Activated T-helper 2 cell treated with anti-CD3 and anti-CD28 coated beads, Interferon-gamma antibody, Interleukin-2, Interleukin-4, amounts not matched to agents 10 μg/mL and 5 μg/mL and 100 μg/mL, durations not matched to agents 14 hours and 24 hours and 36 hours (primary cell): ENCODE measurements at places on chromosomes 4 and X.
A peak's percentile ranks its signal among the peaks of the same experiment; 100 is the strongest.

DNA sequence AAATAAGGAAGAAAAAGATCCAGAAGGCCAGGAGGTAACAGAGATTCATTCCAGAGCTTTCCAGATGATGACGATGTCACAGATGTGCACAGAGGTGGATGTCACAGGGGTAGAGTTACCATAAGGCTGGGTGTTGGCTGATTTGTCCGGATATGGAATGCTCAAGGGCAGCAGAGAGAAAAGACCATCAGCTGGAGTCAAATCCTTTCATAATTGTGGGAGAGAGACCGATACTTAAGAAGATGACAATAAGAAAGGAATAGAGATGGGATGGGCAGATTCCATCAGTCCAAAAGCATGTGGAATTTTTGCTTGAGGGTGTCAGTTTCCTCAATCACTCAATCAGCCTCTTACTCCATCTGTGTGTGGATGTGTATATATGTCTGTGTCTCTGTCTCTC is 150.4 kb downstream of the CENPC start:
- no peaks in the 10 kb centered on the region for H3K36me3 ChIP-seq
- no peak for DNase-seq
- H3K4me3 ChIP-seq = no peak overlapping the region
- no peak overlapping the region for H3K27ac ChIP-seq
- peaks cover 3% of the 10 kb centered on the region for H3K27me3 ChIP-seq

- no peak overlapping the region for H3K27ac ChIP-seq
- no peaks in the 10 kb centered on the region for H3K36me3 ChIP-seq
- no peak overlapping the region for H3K4me3 ChIP-seq
- DNase-seq = no peak
Measured at GRCh38 chr4:76447393-76447851, 12.4 kb downstream of the SHROOM3 start.

DNA sequence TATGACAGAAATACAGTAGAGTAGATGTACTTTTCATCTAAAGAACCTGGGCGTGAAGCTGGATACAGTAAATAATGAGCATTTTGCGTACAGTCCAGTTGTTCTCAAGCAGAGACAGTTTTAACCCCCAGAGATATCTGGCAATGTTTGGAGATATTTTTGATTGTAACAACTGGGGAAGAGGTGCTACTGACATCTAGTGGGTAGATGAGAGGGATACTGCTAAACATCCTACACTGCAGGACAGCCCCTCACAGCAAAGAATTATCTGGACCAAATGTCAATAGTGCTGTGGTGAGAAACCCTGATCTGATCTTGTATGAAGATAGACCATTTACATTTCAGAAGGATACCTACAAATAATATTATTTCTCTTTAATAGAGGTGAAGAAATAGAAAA is 200.2 kb upstream of the FAM47A start:
- no peak for DNase-seq
- no peaks in the 10 kb centered on the region for H3K4me1 ChIP-seq
- no peaks in the 10 kb centered on the region for H3K36me3 ChIP-seq
- no peaks in the 10 kb centered on the region for H3K27me3 ChIP-seq
- H3K4me3 ChIP-seq = no peak overlapping the region

DNA sequence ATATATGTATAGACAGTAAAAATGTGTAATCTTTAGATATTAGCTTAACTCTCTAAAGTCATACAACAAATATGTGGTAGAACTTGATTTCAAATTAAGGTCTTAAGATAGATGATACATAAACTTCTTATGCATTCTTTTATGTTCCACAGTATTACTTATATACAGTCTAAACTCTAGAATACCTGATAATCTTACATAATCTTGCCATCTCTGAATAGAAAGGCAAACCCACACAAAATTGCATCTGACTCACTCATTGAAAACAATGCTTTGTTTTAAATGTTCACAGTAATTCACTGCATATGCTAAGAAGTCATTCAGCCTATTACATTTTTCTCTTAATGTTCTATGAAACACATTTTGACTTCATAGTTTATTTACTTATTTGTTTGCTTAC is 10.1 kb downstream of the SULT1B1 start:
- no peaks in the 10 kb centered on the region for H3K27me3 ChIP-seq
- H3K4me3 ChIP-seq = no peak overlapping the region
- H3K4me1 ChIP-seq = no peaks in the 10 kb centered on the region
- no peak for DNase-seq
- no peak overlapping the region for H3K27ac ChIP-seq

- no peak overlapping the region for H3K4me3 ChIP-seq
- no peak overlapping the region for H3K27ac ChIP-seq
- no peak for DNase-seq
- H3K36me3 ChIP-seq = no peaks in the 10 kb centered on the region
- H3K27me3 ChIP-seq = no peaks in the 10 kb centered on the region
Measured at GRCh38 chrX:133215017-133215416, 3.1 kb downstream of the TFDP3 start.

DNA sequence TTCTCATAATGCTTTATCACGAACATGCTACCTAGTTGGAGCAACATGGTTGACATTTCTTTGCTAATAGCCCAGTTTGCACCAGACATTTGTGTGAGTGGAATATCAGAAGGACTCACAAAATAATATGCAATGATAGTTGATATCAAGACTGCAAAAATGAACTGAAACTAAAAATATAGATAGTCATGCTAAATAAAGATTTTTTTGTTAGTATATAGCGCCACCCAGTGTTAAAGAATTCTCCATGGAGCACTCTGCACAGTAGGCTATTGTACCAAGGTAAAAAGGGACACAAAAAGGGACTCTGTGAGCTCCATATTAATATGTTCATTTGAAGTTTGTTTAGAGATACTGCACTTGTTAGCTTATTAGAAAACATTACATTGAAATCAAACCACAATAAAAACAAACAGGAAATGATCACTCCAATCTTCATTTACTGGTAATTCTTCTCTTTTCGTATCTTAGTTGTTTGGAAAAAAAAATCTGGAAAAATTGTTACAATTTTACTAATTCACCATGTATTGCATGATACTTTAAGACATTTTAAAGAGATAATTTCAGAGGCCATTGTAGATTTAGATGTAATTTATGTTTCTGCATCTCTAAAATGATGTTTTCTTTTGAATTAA is 1509.6 kb downstream of the ADGRL3 start:
- H3K27me3 ChIP-seq = no peaks in the 10 kb centered on the region
- H3K4me1 ChIP-seq = no peaks in the 10 kb centered on the region
- H3K27ac ChIP-seq = no peak overlapping the region
- DNase-seq = no peak
- no peaks in the 10 kb centered on the region for H3K36me3 ChIP-seq

DNA sequence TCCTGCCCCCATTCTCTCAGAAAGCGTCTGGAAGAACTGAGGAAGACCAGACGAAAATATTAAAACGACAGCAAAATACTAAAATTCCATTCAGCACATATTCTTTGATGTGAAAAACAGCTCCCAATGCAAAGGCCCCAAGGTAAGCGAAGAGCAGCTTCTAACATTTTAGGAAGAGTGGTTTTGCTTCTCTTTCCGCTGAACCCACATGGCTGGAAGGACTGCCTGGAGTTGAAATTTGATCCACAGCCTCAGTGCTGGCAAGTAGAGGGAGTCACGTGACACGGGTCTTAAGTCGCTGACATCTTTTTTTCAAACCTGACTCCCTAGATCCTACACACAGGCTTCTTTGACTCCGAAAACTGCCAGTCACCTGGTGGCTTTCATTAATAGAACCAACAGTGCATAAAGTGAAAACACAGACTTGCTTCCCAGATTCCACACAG is at the start of gene FAM13A:
Gene FAM13A, minus strand, starts transcription at position 233 of the 446 bp plus-strand sequence. Its CDS starts 221 bp downstream, at position 12.
- no peak for DNase-seq
- H3K27ac ChIP-seq = no peak within 1 kb of the TSS
- peaks cover 13% of the 10 kb centered on the region for H3K4me1 ChIP-seq
- no peaks in the 10 kb centered on the region for H3K36me3 ChIP-seq

DNA sequence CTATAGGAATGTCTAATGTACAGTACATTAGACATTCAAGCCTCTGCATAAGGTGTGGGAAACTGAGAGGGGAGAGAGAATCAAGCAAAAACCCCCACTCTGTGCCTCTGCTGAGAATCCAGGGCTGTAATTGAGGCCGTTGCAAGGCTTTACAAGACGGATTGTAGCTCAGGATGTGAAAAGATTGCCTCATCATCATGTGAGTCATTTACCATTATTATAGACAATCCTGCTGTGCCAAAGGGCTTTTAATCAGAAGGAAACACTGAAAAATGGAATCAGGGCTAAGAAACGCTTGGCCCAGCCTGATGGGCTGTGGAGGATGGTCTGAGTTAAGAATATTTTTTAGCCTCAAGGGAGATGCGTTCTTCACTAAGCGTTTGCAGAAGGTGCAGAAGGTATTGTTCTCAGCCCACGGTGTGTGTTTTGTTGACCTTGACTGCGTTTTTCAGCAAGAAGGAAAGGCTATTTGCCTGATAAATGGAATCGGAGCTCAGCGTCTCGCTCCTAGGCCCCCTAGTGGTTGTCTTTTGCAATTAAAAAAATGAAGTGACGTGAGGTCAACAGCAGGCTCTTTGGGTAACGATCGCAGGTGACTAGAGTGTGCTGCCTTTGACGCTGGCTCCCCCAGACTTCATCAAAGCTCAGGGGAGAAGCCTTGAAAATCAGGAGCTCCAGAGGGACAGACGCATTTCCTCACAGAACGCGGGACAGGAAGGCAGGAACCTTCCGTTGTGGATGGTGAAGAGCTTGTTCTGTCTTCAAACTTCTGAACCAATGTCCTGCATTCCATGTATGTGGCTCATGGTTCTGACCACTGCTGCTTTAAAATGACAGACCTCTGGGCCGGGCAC is 18.1 kb upstream of the CHRNA9 start:
- peak overlapping the region; percentile 99 for H3K27ac ChIP-seq
- DNase-seq = peak; percentile 64
- no peaks in the 10 kb centered on the region for H3K27me3 ChIP-seq
- H3K4me3 ChIP-seq = peak overlapping the region; percentile 83
- peaks cover 46% of the 10 kb centered on the region for H3K4me1 ChIP-seq

DNA sequence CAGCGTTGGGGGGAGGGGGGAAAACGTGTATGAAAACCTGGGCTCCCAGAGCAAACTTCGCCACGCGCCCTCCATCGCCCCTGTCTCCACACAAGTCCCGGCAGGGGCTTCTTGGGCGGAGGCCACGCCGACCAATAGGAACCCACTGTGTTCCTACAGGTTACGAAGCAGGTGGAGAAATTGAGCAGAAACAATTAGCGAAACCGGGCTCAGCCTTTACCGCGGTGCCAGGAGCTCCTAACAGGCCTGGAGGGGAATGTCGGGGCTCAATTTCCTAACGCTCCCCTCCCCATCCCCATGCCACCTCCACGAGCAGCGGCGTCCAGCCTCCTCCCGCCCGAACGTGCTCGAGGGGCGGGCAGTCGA is 589 bp upstream of the KIT start:
- H3K36me3 ChIP-seq = no peaks in the 10 kb centered on the region
- H3K27me3 ChIP-seq = peaks cover 72% of the 10 kb centered on the region
- peak overlapping the region; percentile 31 for H3K4me3 ChIP-seq
- peaks cover 8% of the 10 kb centered on the region for H3K4me1 ChIP-seq

DNA sequence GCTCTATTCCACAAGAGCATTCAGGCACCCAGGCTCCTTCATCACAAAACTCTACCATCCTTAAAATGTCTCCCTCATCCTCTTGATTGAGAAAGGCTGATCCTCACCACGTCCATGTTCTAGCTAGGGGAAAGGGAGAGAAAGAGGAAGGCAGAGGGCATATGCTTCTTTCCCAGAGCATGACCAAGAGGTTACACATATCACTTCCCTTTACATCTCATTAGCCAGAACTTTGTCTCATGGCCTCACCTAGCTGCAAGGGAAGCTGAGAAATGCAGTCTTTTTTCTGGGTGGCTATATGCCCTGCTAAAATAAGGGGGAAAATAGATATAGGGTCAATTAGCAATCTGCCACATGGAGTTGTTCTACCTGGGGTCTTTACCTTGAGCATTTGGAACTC is 42.7 kb downstream of the LONRF3 start:
- H3K4me3 ChIP-seq = no peak overlapping the region
- H3K27me3 ChIP-seq = peaks cover 1% of the 10 kb centered on the region
- DNase-seq = no peak
- no peak overlapping the region for H3K27ac ChIP-seq

DNA sequence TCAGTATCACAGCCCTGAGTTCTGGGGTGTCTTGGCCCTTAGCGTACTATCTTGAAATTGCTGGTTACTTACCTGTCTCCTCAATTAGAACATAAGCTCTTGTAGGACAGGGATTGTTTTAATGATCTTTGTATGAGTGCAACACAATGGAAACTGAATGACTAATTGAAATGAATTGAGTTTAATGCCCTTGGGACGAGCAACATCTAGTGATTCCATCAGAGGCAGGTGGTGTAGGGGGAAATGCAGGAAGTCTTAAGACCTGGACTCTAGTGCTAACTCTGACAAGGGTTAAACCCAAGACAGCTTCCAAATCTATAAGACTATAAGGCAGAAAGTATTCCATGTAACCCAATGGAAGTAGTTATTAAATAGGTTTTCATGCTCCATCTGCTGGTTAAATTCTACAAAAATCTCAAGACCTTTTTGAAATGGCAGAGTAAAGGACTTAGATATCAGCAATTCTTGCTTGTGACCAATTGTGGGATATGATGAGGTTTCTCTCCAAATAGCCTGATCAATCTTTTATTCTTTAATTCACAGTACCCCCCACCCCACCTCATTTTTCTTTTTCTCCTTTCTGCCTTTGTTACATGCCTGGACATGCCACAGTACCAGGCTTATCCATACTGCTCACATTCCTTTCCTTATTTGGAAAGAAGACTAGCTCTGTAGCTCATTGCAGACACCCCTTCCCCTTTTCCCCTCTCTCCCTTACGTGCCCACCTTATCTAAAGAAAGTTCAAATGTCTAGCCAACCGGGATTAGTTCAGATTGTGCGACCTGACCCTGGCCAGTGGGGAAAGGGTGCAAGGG is 340.8 kb downstream of the PAPSS1 start:
- H3K36me3 ChIP-seq = no peaks in the 10 kb centered on the region
- no peak overlapping the region for H3K27ac ChIP-seq
- H3K27me3 ChIP-seq = no peaks in the 10 kb centered on the region
- DNase-seq = no peak
- no peaks in the 10 kb centered on the region for H3K4me1 ChIP-seq

GRCh38 chr4:77178560-77178959 is 21.6 kb downstream of the CCNG2 start:
- H3K4me1 ChIP-seq = no peaks in the 10 kb centered on the region
- H3K27me3 ChIP-seq = peaks cover 22% of the 10 kb centered on the region
- no peak for DNase-seq

- no peaks in the 10 kb centered on the region for H3K27me3 ChIP-seq
- peaks cover 27% of the 10 kb centered on the region for H3K36me3 ChIP-seq
- H3K4me1 ChIP-seq = peaks cover 47% of the 10 kb centered on the region
- DNase-seq = no peak
- no peak overlapping the region for H3K27ac ChIP-seq
Measured at GRCh38 chr4:6991771-6992557, 51.2 kb upstream of the TADA2B start.

- H3K4me1 ChIP-seq = no peaks in the 10 kb centered on the region
- H3K27ac ChIP-seq = no peak overlapping the region
- H3K27me3 ChIP-seq = no peaks in the 10 kb centered on the region
- no peaks in the 10 kb centered on the region for H3K36me3 ChIP-seq
Measured at GRCh38 chrX:114058988-114059418, 524.9 kb upstream of the HTR2C start.

GRCh38 chr4:80202741-80203553 is 5.6 kb downstream of the PRDM8 start:
- H3K27me3 ChIP-seq = peaks cover 55% of the 10 kb centered on the region
- peaks cover 17% of the 10 kb centered on the region for H3K4me1 ChIP-seq
- peak overlapping the region; percentile 76 for H3K27ac ChIP-seq
- H3K36me3 ChIP-seq = peaks cover 13% of the 10 kb centered on the region

GRCh38 chr4:112145326-112145789 is at the start of gene FAM241A:
Gene FAM241A (plus strand): TSS chr4:112145454. CDS start chr4:112145581, 127 bp downstream.
- H3K36me3 ChIP-seq = peaks cover 12% of the 10 kb centered on the region
- peak within 1 kb of the TSS; percentile 92 for H3K27ac ChIP-seq
- H3K4me1 ChIP-seq = peaks cover 35% of the 10 kb centered on the region
- H3K4me3 ChIP-seq = peak within 1 kb of the TSS; percentile 85
- peak; percentile 78 for DNase-seq

- H3K27ac ChIP-seq = no peak overlapping the region
- H3K27me3 ChIP-seq = no peaks in the 10 kb centered on the region
- no peak for DNase-seq
- no peak overlapping the region for H3K4me3 ChIP-seq
Measured at GRCh38 chrX:14064626-14065432, 35.1 kb upstream of the GEMIN8 start.
